NCI-H510A treated with DMSO at 0.1 percent for 48 hours (cell line): ENCODE measurements at places on chromosomes 12 and 14.

DNA sequence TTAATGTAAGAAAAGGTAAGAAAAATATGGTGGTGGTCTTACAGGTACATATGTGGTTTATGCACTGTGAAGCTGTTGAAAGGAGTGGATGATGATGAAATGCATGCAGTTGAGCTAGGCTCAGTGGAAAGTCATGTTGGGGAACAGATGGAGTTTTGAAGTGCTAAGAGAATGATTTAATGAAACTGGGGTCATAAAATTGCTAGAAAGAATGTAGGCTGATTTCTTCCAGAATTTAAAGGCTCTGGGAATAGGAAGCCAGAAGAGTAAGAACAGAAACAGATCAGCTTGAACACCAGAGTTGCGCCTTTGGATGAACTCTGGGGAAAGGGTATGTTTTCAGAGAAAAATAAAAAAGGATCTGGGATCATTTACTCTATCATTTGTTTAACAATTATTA is 146.5 kb downstream of the MON2 start:
- no peak for DNase-seq

DNA sequence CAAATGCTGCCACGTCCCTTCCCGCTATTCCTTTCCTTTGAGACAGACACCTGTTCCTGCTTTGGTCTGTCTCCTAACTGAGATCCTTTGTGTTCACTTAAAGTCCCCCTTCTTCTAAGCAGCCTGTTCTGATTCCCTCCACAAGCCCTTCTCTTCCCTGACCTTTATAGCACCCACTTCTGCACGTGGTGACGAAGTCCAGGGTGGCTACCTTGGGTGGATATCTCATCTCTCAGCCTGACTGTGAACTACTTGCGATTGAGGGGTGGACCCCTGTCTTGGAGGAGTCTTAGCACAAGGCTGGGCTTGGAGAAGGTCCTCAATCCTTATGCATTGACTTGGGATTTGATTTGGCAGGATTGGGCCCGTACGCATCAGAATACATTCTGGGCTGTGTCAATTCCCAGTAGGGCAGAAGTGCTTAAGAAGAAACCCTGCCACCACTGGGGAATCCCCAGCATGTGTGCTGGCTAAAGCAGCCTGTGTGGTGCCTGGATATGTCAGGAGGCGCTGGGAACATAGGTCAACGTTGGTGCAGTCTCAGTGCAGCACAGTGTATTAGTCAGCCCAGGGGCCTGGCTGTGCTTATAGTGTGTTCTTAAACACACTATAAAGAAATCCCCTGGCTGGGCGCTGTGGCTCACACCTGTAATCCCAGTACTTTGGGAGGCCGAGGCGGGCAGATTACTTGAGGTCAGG is 23.6 kb downstream of the KRT80 start:
- no peak for DNase-seq

DNA sequence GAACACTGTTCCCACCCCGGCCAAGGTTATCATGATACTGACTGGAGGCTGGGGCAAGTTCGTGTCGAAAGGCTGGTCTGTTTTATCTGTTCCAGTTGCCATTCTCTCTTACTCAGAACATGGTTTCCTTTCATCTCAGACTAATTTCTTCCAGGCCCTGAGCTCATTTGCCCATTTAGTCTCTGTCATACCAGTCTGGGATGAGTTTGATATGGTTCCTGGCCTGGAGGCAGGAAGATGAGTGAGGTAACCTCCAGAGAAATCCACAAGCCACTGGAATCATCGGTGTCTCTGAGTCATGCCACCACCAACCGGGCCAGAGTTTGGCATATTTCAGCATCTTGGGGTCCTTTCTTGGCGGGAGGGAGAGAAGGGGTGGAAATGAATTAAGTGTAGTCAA is 114.7 kb downstream of the NTF3 start:
- no peak for DNase-seq

- DNase-seq, result no peak
These were observed 175.1 kb upstream of the SFSWAP start for GRCh38 chr12:131535779-131536178.
